ENCODE measurements at places on chromosomes 6 and 20.

DNA sequence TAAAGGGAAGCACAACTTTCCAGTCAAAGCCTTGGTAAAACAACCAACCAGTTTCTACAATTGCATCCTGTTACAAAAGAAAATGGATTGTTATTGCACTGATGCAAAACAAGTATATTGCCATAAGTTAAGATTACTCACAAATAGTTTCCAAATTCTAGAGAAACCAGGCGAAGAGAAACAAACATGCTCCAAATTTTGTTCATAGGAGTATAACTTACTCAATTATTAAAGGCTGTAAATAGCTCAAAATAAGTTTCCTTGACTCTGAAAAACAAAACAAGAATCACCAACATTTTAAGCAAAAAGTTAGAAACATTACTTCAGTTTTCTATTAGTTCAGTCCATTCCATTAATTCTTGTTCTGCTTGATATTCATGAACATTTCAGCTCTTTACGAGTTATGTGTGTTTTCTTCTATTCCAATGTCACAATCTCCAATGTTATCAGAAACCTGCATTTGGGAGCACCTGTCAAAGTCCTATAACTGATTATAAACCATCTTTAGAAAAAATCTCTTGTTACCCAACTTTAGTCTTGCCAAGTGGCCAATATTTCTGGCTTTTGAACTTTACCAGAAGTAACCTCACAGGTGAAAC is 137.9 kb upstream of the THBS2 start:
- DNase-seq, result no peak

GRCh38 chr20:4788314-4788713 is 66.6 kb downstream of the PRND start:
- no peak for DNase-seq

DNA sequence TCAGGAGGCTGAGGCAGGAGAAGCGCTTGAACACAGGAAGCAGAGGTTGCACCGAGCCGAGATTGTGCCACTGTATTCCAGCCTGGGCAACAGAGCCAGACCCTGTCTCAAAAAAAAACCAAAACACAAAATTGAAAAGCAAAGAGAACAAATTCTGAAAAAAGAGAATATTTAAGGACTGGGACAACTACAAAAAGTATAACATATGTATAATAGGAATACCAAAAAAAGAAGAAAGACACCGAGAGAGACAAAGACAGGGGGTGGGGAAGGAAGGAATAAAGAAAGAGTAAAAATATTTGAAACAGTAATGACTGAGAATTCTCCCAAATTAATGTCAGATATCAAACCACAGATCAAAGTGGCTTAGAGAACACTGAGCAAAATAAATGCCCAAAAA is 5.5 kb upstream of the ZNF391 start:
- DNase-seq, result no peak

GRCh38 chr6:54386295-54386694 is 78.1 kb downstream of the TINAG start:
- DNase-seq, result no peak

DNA sequence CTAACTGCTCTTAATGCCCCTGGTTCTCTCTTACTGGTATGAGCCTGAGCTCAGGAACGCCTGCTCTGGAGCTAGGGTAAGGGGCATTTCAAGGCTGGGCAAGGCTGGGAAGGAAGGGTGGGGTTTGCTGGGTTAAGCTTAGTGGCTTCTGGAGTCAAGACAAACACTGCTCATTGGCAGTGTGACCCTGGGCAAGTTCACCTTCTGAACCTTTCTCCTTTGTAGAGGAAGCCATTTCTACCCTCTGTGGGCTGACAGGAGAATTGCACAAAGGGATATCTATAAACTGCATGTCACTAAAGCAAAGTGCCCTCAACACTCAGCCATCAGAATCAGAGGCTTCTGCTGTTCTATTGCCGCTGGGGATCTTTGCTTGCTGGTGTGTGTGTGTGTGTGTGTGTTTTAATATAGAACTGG is 20.3 kb upstream of the LRRN4 start:
- DNase-seq, result no peak

- no peak for DNase-seq
Measured at GRCh38 chr6:167302074-167302473, 11.0 kb downstream of the UNC93A start.

DNA sequence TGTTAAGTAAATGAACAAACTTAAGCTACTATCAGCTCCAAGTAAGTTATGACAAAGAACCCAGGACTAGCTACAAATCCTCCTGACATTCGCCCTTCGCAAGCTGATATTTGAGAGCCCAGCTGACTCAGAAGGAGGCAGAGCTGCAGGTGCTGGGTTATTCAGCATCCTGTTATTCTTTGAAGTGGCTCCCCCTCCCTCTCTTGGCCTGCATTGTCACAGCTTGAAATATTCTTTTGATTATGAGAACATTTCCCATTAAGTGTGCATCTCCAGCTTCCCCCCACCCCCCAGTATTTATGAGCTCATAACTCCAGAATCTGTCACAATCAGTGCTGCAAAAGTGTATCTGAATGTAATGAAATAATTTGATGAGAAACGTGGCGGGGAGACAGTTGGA is 78.8 kb upstream of the RALY start:
- DNase-seq, result peak; percentile 36

DNA sequence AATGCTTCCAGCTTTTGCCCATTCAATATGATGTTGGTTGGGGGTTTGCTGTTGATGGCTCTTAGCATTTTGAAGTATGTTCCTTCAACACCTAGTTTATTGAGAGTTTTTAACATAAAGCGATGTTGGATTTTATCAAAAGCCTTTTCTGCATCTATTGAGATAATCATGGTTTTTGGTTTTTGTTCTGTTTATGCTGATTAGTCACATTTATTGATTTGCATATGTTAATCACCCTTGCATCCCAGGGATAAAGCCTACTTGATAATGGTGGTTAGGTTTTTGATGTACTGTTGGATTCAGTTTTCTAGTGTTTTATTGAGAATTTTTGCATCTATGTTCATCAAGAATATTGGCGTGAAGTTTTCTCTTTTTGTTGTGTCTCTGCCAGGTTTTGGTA is 40.4 kb upstream of the COL9A1 start:
- no peak for DNase-seq

- DNase-seq, result no peak
Measured at GRCh38 chr6:116472706-116473105, 11.5 kb downstream of the CALHM6 start.

GRCh38 chr6:52511572-52512151 is 65.2 kb downstream of the TRAM2 start:
- no peak for DNase-seq

- DNase-seq, result peak; percentile 92
Measured at GRCh38 chr6:43228951-43229802, at the start of gene DNPH1. Gene DNPH1 (minus strand): TSS chr6:43229481. CDS start chr6:43229456, 25 bp downstream.

DNA sequence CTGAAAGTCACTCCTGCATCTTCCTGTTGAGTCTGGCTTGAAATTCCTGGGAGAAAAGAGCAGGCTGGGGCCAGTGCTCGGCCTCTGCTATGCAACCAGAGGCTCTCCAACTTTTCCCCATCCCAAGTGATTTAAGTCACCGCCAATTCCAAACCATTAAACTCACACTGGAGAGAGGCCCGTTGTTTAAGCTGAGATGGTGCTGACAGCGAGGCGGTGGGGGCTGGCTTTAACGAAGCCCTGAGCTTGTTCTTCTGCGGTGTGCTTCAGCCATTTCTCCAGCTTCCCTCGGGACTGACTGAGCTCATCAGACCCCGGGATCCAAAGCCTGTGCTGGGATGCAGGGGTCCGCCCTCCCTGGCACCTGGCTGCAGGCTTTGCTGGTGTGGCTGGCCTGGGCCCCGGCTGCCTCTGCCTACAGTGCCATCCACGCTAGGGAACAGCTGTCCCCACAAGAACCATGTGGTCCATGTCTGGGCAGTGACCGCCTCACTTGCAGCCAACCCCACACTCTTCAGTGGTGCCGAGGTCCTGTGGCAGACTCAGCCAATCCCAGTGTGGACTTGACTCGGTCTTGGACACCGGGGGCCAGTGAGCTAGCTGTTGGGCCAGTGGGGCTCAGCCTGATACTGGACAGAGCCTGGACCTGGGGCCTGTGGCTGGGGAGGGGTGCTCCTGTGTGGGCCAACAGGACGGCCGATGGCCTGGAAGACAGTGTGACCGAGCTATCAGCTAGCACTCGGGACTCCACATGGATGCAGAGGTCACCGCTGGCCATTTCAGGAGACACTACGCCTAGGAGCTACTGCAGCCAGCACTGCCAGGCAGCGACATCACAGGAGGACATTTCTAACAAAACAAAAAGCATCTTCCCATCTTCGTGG is 21.2 kb downstream of the RAMACL start:
- no peak for DNase-seq

DNA sequence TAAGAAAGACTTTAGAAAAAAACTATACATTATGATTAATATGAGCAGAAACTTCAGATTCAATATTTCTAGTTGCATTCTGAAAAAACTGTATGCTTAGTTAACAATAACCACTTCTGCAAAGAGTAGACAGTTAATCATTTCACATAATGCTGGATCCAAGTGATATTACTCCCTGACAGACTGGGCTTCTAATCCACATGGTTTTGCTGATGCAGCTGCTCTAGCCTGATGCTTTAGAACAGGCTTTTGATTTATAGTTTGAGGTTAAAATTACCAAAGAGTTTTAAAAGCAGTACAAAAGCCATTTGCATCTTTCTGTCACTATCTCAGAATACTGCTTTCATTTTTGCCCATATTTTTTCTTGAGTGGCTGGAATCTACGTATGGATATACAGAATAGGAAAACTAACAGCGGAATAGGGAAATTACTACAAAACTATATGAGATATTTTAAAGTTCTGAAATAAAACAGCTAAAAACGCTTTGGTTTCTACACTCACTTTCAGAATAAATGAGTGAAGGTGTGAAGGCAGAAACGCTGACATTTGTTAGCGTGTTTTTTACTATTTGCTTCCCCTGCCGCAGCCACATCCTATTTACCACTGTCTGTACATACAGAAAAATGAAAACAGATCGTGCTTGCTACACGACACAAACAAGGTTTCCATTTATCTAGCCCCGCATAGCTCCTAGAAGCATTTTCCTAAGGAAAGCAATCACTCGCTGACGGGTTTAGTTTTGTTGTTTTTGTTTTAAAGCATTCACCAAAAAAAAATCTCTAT is 61.7 kb downstream of the METTL24 start:
- DNase-seq, result no peak

GRCh38 chr6:83539678-83540077 is 27.3 kb downstream of the PRSS35 start:
- no peak for DNase-seq

GRCh38 chr6:93584300-93584699 is 164.9 kb upstream of the EPHA7 start:
- no peak for DNase-seq

GRCh38 chr6:48183811-48184605 is 73.0 kb upstream of the PTCHD4 start:
- DNase-seq, result no peak

GRCh38 chr20:58024241-58024721 is 204.2 kb downstream of the ANKRD60 start:
- no peak for DNase-seq

DNA sequence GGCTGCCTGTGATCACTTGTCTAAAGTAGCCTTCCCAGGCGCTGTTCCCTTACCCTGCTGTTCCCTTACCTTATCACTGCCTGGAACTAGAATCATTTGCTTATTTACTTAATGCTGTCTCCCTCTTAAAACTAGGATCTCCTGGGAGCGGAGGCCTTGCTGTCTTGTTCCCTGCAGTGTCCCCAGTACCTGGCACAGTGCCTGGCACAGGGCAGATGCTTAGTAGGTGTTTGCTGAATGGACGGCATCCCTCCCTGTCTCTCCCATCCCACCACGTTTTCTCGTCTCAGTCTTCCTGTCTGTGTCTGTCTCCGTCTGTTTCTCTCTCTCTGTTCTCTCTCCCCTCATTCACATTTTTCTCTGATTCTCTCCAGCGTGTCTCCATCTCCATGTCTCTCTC is 99.9 kb upstream of the MYL9 start:
- DNase-seq, result no peak

DNA sequence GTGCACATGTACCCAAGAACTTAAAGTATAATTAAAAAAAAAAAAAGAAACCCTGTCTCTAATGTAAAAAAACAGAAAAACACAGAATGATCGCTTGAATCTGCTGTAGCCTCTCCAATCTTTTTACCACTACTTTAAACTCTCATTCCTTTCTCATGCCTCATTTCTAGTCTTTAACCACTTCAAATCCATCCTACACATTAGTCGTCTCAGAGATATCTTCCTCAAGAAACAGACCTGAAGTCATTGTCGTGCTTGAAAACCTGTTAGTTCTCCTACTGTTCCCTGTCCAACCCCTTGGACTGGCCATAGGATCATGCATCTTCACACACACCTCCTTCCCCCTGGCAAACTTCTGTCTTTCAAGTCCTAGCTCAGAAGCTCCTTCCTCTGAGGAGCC is 112.1 kb upstream of the BCLAF1 start:
- DNase-seq, result no peak

DNA sequence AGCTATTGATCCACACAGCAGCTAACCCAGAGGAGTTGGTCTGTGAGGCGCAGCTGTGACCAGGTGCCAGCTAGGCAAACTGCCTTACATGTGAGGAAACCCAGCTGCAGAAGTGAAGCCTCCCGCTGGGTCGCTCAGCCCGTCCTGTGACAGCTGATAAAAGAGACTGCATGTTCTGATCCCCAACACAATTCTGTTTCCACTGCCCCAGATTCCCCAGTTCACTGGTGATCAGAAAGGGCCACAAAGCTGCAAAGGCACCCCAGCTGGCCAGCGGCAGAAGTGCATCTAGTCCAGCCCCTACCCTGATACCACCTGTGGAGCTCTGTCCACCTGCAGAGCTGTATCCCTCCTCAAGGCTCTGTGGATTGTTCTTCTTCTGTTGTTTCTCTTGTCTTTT is 64.5 kb downstream of the CTNNBL1 start:
- no peak for DNase-seq

DNA sequence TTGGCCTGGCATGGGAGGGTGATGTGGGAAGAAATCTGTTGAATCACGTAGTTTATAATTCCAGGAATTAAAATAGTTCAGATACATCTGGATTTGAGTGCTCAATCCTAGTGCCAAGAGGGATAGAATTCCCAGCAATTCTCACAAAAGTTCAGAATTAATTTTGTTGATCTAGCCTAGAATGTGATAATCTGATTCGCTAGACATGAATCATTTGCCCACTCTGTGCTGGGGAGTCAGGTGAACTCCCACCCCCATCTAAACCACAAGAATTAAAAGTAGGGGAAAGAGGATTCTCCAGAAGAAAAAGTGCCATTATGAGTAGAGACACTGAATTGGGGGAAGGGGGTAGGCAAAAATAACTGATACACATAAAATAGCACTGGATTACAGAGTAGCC is 85.0 kb downstream of the LIN28B start:
- no peak for DNase-seq

GRCh38 chr20:20567712-20568111 is 144.7 kb downstream of the RALGAPA2 start:
- no peak for DNase-seq

Data from activated T-cell treated with anti-CD3 and anti-CD28 coated beads, Interleukin-2, amount 50 U/mL, for 24 hours (primary cell).